Stimulated activated CD4-positive, alpha-beta T cell treated with anti-CD3 and anti-CD28 coated beads, Interleukin-12 subunit alpha, Interleukin-12 subunit beta, amount 100 ng/mL, for 24 hours (primary cell): ENCODE measurements at places on chromosomes 11 and 22.

GRCh38 chr11:130472434-130472961, 24.1 kb downstream of the ADAMTS15 start:
- no peak for DNase-seq

DNA sequence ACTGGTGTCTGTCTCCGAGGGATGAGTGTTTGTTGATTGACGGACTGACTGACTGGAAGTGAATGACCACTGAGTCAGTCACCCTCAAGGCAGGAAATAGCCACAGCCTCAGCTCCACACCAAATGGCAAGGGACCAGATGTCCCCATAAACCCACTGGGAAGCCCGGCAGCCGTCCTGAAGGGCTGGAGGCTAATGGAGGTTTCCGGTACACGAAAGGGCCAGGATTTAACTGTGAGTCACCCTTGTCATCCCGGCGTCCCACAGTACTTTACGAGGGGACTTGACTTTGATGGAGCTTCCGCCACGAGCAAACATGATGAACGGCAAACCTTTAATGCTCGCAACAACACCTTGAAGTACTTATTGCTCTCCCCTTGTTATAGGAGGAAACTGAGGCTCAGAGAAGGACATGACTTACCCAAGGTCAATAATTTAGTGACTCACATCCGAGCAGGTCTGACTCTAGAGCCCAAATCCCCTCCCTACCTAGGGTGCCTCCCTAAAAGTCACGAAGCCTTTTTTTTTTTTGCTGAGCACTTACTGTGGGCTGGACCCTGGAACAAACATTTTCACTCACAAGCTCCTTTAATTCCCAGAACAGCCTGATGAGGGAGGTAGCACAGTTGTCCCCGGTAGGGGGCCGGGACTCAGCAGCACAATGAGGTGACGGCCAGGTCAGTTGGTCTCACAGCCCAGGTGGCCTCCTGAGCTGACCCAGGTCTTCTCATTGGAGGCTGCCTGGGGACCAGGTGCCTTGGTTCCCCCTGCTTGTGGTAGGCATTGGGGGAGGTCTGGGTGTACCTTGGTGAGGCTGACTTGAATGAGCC, 25.2 kb upstream of the GCAT start:
- no peak for DNase-seq

DNA sequence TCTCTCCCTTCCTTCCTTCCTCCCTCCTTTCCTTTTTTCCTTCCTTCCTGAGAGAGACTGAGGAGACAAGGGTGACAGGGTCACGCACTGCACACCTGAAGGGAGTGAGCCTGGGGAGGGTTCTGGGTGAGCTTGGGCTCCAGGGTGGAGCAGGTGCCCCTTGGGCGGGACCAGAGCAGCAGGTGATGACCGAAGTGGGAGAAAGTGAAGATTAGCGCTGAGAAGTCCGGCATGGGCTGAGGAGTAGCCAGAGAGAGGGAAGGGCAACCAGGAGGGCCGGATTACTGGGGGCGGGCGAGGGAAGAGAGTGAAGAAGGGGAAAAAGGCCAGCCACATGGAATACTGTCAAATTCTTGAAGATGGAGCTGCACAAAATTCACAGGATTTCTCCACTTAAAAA, 99.2 kb upstream of the LMO1 start:
- no peak for DNase-seq

GRCh38 chr11:95337175-95337957, 106.4 kb upstream of the SESN3 start:
- DNase-seq: peak; percentile 17

DNA sequence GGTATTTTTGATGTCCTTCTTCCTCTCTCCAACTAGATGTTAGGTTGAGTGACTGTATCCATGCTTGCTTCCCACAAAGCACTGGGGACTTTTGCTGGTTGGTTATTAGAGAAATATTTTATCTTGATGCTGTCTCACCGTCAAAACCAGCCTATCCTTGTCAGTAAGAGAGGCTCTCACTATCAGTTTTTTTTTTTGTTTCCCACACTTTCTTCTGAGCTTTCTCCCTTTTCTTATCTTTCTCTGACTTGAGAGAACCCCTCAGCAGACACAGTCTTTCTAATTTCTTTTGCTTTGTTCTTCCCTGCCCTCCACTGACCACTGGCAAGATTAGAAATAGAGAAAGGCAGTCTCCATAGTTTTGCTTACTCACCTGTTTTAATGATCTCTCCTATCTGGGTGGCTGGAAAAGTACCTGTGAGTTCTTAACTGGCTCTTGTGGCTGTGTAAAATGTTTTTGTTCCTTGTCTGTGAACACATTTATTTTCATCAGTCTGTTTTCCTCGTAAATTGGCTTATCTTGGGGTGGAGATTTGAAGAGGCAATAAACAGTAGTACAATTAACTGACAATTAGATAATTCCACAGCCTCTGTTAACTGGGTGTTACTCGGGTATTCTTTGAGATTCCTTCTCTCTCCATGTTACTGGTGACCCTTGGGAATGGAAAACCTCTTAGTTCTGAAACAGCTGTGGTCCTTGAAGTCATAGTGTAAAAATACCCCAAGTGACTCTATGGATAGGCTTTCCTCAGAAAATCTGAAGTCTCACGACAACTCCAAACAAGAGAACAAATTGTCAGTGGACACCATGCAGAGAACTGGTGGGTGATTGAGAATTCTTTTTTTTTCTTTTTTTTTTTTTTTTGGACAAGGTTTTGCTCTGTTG, at the start of gene NXPE1:
NXPE1 (minus strand) TSS at position 457 of the 886 bp plus-strand sequence. CDS start 8,680 bp downstream, outside the sequence.
- DNase-seq: no peak

DNA sequence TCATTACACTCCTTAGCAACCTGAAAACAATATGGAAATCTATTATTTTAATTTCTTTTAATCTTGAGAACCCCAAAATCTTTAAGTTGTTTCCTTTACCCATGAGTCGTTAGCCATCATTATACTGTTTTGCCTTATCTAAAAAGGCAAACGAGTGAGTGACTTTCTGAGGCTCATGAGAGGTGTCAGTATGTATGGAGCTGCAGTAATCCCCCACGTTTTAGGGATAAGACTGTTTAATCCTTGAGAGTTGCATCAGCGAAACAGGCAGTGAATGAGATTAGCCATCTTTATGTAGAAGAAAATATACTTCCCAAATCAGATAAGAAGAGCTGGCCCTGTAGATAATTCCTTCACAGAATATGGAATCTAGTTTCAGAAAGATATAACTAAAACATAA, 1147.0 kb downstream of the DLG2 start:
- no peak for DNase-seq

- DNase-seq: no peak
Measured at GRCh38 chr11:95688501-95689222, 100.9 kb downstream of the FAM76B start.

DNA sequence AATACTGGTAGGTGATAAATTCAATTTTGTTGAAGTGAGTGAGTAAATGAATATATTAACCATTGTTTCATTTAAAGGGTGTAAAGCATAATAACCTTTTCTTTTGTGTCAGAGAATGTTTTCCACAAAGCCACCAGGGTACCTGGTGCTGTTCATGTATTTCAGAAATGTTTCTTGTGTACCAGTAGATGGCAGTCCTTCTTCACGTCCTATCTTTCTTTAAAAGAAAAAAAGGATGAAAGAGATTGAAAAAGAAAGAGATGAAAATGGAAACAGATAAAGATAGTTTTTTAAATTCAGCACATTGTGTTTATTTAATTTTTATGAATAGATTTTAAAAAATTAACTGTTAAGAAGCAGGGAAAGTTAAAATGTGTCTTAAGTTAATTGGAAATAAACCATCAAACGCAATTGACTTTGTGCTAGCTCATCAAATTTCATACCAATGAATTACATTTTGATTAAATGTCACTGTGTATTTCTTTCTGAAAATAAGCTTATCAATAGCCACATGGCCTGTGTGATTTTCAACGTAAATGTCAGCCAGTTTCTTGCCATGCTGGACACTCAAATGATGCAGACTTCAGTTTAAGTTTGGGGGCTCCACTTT, 65.5 kb upstream of the CHORDC1 start:
- no peak for DNase-seq

DNA sequence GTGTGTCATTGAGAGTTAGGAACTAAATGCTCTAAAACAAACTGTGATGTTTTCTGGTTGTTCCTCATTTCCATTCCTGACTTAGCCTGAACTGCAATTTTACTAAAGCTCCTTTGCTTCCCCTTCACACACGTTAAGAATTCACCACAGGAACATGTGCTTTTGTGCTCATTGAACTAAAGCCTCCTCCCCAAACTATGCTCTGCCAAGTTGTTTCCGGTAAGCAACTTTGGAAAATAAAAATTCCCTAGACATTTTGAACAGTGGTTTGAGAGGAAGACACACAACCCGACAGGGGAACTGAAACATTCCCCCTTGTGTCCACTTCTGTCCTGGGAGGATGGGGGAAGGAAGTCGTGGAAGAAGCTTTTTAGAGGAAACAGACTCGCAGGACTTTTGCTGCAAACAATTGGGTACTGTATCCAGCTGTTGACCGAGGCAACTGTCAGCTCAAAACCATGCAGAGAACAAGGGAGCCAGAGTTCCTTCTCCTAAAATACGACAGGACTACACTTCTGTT, 66.9 kb downstream of the GAB2 start:
- DNase-seq: no peak

DNA sequence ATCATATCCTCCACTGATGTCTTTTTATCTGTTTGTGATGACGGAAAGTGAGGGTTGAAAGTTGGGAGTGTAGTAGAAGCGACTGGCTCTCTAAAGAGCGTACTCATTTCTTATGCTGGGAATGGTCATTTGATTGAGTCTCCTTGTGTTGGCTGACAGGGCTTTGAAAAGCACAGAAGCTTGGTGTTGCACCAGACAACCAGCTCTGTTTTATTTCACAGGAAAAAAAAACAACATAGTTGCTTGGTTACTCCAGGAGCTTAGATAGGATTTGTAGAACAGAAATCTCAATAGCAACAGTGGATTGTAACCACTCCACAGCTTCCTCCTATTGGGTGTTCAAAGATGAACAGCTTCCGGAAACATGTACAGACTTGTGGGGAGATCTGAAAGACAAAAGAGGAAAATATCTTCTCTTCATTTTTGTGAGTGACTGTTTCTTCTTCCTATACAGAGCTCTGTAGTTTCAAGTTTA, 2.7 kb downstream of the RBM14 start:
- DNase-seq: no peak
